ENCODE measurements at places on chromosomes 1 and 21.
A peak's percentile ranks its signal among the peaks of the same experiment; 100 is the strongest.

DNA sequence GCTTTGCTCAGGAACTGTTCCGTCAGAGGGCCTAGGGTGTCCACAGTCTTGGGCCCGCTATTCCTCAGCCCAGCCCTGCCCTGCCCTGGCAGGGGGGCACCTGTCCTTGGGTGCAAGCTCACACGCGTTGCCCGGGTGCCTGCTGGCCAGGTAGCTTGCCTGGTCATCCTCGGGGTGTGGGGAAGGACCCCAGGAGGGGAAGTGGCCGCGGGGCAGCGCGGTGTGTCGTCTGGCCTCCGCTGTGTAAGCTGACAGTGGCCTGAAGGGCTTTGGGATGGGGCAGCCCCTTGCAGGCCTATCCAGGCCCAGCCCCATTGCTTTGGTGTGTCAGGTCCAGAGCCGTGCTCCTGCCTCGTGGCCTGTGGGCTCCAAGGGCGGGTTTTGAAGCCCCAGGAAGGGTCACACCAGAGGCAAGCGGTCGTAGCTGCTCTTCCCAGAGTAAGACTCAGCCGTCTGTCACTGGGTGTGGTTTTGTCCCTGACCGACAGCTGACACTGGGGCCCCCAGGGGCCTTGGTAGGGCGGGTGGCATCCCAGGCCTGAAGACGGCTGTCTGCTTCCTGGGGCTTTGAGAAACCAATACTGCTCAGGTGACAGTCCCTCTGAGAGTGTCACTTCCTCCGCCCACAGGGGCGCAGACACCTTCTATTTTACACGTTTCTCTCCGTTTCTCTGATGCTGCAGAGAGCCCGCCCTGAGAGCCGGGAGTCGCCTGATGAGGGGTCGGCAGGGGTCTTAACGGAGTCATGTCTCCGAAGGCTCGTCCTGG, 72.1 kb downstream of the SKI start:
- no peak for DNase-seq

DNA sequence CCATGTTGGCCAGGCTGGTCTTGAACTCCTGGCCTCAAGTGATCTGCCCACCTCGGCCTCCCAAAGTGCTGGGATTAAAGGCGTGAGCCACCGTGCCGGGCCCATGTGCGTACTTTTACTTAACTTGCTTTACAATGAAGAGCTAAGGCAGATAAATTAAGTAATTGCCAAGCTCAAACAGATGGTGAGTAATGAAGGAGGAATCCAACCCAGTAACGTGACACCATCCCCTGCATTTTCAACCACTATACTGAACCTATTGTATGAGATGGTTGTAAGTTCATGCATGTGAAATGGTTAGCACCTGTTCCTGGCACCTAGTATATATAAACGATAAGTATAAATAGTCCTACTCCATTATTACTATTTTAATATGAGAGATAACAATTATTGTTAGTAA, 588.0 kb upstream of the BEND5 start:
- DNase-seq, result no peak

DNA sequence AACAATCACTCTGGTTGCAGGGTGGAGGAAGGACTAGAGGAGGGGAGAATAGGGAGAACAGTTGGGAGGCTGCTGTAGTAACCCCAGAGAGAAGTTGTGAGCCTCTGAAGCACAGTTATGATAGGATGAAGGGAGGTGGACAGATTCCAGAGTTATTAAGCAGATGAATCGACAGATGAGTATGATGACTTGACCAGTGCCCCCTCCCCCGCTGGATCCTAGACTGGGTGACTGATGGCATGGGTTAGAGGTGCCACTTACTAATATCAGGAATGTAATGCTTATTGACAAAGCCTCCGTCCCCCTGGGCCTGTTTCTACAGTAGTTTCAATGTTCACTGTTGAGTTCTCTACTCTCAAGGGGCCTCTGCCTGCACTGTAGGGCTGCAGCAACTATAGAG, 14.0 kb upstream of the TIPRL start:
- no peak for DNase-seq

GRCh38 chr1:119702384-119702783, 9.3 kb upstream of the PHGDH start:
- no peak for DNase-seq

GRCh38 chr1:43836267-43836951, 97.2 kb upstream of the ARTN start:
- peak; percentile 96 for DNase-seq

- no peak for DNase-seq
Measured at GRCh38 chr1:228092342-228093049, 10.0 kb downstream of the ARF1 start.

- no peak for DNase-seq
Measured at GRCh38 chr1:219757890-219758289, 145.0 kb upstream of the ZC3H11B start.

DNA sequence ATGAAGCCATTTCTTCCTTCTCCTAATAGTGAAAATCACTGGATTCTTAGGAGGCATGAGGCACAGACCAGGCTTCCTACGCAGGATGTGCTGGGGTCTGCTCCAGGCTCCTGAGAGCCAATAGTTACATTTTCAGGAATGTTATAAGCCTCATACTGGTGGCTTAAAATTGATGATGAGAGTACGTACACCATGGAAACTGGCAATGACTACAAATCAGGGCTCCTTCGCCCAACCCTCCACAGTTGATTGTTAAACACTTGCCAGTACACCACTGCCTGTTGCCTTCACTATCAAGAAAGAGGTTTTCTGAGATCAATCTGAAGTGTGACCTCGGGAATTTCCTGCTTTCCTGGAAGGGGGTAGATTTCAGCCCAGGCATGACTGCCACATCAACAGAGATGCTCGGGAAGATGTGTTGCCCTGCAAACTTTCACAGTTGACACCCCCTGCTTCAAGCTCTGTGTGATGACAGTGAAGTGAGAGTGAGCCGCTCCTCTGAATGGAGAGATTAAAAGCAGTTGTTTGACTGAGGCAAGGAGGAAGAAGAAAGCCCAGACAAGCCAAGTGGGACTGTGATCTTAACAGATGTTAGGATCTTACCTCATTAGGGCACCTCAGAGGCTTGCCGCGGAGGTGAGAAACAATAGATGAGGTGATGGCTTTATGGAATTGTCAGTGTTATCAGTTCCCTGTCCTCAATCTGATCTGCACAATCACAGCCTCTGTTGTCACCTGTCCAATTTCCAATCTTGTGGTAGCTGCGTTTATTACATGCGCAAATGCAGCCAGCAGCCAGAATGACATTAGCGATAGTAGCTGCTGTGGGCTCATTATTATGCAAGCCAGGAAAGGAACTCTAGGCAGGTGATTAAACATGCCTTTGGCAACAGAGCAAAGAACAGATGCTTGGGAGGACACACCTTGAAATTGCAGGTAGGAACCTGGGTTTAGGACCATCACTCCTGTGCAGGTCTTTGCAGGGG, 277.3 kb downstream of the KAZN start:
- peak; percentile 36 for DNase-seq

GRCh38 chr1:92125204-92125603, 45.1 kb downstream of the BTBD8 start:
- DNase-seq, result no peak

GRCh38 chr1:109821221-109821669, 57.5 kb upstream of the EPS8L3 start:
- DNase-seq, result no peak

GRCh38 chr1:17191990-17192242, 13.0 kb upstream of the PADI1 start:
- DNase-seq, result no peak

GRCh38 chr1:3034728-3035562, 13.7 kb downstream of the ACTRT2 start:
- DNase-seq, result no peak

DNA sequence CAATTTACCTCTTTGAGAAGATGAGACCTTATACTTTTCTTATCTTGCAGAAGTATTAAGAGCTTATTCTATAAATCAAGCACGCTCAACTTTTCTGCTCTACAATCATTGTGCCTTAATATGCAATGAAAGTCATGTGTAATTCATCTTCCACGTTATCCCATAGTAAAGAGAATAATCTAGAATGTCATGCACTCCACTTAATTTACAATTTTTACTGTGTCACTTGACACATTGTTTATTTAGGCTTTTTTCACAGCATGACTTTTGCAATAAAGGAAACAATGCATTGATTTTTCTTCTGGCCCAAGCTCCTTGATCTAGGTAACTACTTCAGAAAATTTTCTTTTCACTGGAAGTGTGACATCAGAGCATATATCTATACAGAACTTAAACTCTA, 290.9 kb downstream of the HHIPL2 start:
- no peak for DNase-seq

GRCh38 chr1:70778056-70778762, 269.4 kb downstream of the PTGER3 start:
- no peak for DNase-seq

- DNase-seq, result no peak
Measured at GRCh38 chr1:94942171-94943128, 15.5 kb upstream of the CNN3 start.

- no peak for DNase-seq
Measured at GRCh38 chr1:99482750-99483149, 163.2 kb upstream of the PALMD start.

- peak; percentile 15 for DNase-seq
Measured at GRCh38 chr1:224433041-224433691, 1.4 kb downstream of the WDR26 start.

DNA sequence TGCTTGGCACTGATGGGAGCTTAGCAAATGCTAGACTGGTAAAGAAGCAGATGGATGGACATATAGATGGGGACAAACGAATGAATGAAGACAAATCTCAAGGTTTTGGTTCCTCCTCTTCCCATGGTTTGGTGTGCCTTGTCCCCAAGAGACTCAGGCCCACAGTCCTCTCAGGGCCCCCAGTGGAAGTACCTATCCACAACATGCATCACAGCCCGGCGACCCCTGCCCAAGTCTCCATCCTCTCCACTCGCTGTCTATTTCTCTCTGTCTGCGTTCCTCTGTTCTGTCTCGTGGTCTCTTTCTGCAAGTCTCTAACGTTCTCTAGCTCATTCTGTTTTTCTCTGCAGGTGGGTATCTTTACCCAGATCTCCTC, 85.8 kb downstream of the GLIS1 start:
- DNase-seq, result no peak
